Activated naive CD8-positive, alpha-beta T cell treated with anti-CD3 and anti-CD28 coated beads, Interleukin-2, amount 50 U/mL, for 16 hours (primary cell): ENCODE measurements at places on chromosomes 2 and 18.

DNA sequence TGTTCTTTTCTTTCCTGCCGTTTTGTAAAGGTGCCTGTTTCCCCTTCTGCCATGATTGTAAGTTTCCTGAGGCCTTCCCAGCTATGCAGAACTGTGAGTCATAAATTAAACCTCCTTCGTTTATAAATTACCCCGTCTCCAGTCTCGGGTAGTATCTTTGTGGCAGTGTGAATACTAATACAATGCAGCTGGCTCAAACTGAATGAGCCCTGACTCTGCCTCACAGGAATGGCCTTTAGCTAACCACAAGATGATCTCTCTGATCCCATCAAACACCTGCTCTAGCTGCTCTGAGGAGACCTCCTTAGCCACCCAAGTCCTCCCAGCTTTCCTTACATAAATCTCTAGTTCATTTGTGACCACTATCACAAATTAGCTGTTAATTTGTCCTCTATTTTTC, 41.5 kb upstream of the CAB39 start:
- no peak for DNase-seq

DNA sequence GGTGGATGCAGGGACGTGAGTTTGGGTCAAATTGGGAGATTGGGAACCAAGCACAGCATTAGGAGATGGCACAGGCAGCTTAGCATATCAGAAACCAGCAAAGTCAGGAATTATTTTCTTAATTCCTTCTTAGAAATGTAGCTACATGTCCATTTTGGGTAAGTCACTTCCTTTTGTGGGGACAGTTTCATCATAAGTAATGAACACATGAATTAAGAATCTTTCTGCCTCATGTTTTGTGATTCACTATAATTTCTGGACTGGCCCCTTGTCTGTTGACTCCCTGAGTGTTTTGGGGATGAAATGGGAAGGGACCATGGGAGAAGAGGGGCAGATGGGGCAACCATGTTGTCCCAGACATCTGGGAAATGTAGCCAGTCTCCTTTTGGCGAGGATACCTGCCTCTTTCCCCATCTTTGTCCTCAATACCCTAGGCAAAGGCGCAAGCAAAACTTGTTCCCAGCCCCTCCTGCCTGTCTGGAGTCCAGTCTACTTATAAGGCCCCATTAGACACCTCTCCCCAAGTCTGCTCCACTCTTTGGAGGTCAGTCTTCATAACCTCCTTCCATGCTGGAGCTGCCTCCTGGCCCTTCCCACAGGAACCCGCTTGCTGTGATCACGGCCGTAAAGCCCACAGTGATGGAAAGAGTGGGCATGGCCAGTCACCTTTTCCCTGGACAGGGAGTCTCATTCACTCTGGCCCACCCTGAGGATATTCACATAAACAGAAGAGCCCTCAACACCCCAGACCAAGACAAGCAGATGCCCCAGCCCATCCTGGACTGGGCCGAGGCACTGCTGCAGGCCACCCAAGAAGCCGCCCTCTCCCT, 25.7 kb downstream of the MTHFD2 start:
- no peak for DNase-seq

DNA sequence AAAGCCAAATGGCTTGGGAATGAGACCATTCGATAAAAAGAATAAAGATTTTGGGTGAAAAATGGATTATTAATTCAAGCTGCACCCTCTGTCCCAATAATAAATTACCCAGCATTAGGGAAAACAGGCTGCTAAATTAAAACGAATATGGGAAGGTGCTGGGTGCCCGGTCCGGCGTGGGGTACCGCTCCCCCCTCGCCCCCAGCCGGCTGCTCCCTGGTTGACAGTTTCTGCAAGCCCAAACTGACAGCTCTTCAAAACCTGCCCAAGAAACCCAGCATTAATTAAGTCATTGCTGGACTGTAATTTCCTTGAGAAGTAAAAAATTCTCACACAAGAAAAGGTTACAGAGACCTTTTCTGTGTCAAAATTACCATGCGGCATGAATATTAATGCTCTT, 98.6 kb downstream of the PTGR3 start:
- DNase-seq, result no peak

GRCh38 chr2:193523662-193524061, 1328.9 kb upstream of the TMEFF2 start:
- no peak for DNase-seq

DNA sequence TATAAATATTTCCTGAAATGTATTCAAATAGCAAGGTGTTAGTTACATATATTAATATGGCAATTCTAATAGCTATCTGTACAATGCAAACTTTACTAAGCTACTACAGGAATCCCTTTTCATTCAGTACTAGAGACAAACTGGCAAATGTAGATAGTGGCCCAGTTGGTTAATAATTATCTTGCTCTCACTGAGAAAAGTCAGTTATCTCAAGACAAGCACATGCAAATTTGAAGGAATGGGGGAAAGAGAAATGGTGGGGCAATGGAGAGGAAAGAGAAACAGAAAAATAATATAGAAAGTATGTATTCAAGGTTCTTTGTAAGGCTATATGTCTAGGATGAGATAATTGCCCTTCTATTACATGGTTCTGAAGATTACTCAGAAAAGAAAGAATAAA, 280.0 kb downstream of the FIGN start:
- DNase-seq, result no peak

- DNase-seq, result no peak
Observed at GRCh38 chr2:107529146-107529545, 297.5 kb upstream of the RGPD4 start.

DNA sequence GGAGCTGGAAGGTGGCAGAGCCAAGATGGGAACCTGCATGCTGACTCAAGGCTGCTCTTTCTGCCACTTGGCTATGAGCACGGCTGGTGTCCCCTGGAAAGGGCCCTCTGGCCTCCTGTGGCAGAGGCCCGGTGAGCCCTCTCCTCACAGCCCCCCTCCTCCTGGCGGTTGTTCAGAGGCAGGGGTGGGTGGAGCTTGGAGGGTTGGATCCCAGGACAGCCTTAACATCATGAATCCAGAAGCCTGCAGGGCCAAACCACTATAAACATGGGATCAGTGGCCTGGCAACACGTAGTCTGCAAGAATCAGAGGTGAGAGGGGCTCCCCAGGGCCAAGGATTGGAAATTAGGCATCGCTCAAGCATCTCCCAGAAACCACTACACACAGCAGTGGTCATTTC, 48.5 kb upstream of the LOXHD1 start:
- DNase-seq, result no peak
